ENCODE measurements at places on chromosomes 5 and 9.
A peak's percentile ranks its signal among the peaks of the same experiment; 100 is the strongest.

GRCh38 chr5:161857358-161857757 lies 9.4 kb downstream of the GABRA1 start:
- no peak for DNase-seq

- no peak for DNase-seq
Observed at GRCh38 chr5:32805971-32806638, 95.0 kb downstream of the NPR3 start.

GRCh38 chr9:136081826-136082495 lies 13.1 kb downstream of the NACC2 start:
- peak; percentile 70 for DNase-seq

DNA sequence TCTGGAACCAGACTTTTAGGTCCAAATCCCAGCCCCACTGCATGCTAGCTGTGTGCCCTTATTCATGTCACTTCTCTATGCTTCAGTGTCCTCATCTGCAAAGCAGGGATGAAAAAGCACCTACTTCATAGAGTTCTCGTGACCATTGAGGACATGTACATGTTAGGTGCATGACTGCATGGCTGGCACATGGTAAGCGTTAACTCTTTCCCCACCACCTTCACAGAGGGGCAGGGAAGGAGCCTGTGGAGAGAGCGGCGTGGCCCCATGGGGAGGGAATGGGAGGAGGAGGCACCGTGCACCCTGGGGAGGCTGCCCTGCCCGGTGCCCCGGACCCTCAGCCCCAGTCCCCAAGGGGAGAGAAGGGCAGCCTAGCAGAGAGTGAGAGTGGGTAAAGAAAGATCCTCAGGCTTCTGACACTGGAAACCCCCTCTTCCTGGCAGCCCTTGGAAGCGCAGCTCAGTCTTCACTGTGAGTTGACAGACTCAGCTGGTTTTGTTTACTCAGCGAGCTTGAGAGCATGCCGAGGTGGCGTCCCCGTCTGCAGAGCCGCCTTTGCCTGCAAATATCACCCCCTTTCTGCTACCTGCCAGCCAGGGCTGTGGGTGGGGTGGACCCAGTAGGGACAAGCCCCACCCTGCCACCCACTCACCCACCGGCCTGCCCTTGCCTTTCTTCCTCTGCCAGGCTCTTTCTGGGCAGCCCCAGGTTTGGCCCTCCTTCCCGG lies 10.6 kb upstream of the ANGPTL2 start:
- peak; percentile 37 for DNase-seq

DNA sequence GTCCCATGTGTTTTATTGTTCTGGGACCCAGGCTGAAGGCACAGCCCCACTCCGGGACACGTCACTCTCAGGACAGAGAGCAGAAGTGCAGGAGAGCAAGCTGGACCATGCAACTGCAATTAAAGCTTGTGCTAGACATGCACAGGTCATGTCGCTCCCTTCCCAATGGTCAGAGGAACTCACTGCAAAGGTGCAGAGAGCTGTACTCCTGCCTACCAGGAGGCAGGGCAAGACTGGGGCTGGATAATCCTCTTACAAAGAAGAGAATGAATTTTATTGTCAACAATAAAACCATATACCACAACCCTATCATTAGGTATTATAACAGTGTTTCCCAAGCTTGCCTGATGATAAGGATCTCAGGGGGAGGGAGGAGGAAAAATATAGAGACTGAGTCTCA lies 74.0 kb upstream of the NEK6 start:
- DNase-seq = no peak
